ENCODE measurements at places on chromosomes 12 and 14. TPM values are rescaled to one million over a fixed set of nuclear protein-coding genes. Genes with fewer than 3 reads are reported as not detected.

The FSCB gene
- not detected for total RNA-seq

The KRT5 gene
- total RNA-seq, result not detected

The LRP1-AS gene
- total RNA-seq, result not detected

The MEG3 gene
- total RNA-seq, result 11.0 TPM

The NOS1 gene
- 0.09 TPM for total RNA-seq

DNA sequence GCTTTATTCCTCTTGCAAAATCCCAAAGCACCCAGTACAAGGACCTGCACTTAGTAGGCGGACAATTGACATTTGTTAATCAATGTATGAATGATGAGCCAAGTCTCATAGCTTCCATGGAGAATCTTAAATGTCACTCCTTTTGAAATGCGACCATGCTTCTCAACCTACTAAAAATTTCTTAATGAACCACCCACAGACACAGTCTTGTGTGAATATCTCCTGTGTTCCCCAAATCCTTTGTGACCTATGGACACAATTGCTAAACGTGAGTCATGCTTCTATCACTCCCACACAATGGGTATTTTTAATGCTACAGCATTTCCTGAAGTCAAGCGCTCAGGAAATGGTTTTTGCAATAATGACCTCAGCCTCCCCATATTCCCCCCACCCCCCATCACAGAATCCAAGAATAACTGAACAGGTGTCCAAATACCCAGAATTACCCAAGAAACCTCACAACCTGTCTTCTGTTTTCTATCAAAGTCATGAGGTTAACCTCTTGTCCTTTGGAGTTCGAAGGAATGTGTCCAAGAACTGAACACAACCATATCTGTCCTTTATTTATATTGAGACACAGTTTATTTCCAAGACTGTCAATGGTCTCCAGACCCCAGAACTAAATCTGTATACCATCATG, 163.6 kb upstream of the PLEKHG7 start:
- no peak for DNase-seq

DNA sequence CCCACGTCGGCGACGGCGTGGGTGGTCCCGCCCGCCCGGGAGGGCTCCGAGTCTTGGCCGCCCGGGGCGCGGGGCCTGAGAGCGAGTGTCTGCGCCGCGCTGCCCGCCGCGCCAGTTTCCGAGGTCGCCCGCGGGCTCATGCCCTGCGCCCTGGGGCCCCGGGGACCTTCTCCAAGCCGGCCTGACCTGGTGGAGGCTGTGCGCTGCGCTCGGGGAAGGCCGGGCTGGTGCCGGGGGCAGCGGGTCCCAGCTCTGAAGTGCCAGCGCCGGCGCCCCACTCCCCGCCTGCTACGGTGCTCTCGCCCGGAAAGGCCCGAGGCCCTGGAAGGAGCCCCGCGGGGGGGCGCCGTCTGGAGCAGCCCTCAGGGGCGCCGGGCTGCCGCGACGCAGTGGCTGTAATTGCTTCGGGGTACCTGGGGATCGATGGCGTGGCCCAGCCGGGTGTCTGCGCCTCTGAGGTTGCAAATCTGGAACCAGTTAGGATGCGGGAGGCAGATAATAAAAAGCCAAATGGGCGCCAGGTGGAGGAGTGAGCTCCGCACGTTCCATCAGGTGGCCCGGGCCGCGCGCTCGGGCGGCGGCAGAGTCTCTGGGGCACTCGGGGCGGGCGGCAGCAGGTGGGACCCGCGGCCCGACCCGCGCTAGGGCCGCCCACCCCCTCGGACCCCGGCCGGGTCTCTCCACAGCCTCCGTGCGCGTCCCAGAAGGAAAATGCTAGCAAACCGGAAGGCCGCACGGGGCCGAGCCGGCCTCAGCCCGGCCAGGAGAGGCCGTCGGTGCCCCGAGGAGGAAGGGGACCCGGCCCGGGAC, 102.3 kb upstream of the DIO3 start:
- DNase-seq, result no peak

- no peak for DNase-seq
Observed at GRCh38 chr14:93648440-93649168, 139.7 kb downstream of the PRIMA1 start.

DNA sequence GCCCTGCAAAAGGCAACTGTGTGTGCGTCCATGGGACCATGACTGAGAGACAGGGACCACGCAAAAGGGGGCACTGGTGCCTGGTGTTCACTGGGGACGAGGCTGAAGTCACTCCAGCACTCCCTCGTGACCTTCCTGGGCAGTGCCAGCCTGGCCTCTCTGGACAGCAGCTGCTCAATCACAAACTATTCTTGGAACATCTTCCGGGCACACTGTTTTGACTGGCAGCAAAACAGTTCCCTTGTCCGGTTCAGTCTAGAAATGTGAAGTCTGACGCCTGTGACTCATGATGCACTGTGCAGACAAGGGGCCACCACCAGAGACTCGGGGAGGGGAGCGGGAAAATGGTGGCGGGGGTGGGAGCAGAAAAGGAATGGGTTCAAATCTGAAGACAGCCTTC, 20.8 kb downstream of the SNRNP35 start:
- DNase-seq, result peak; percentile 83

GRCh38 chr12:93708952-93709351, 31.8 kb downstream of the CRADD start:
- DNase-seq, result no peak

GRCh38 chr14:101761881-101762529, 496 bp downstream of the PPP2R5C start:
- peak; percentile 71 for DNase-seq

GRCh38 chr14:89621009-89621421, 204.0 kb upstream of the FOXN3 start:
- DNase-seq, result no peak

DNA sequence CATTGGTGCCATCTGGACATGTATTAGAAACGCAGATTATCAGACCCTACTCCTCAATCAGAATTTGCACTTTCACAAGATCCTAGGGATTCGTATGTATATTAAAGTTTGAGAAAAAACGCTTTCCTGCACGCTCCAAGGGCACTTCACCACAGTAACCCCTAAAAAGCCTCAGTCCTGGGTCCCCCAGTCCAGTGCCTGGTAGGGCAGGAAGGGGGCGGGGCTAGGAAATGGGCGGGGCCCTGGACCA, 369 bp downstream of the DEPDC4 start:
- DNase-seq, result peak; percentile 98

DNA sequence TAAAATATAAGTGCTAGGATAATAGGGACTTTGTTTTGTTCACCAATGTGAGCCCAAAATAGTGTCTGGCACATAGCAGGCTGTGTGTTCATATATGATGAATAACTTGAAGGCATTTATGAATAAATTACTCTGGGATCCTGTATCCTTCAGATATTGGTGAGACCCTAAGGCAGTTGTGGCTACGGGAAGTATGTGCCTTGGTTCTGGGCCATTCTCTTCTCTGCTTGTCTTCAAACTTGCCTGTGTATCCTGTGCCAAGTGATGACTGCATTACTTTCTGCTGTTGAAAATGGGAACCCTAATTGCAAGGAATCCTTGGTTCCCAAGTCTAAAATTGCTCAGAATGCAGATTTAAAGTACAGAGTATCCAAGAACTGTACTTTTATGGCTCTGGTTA, 67.6 kb upstream of the KTN1 start:
- no peak for DNase-seq
